SW 1271 (cell line): ENCODE measurements at places on chromosomes 7 and 10.

- no peak for DNase-seq
Observed at GRCh38 chr10:88417387-88418030, 165.6 kb downstream of the RNLS start.

DNA sequence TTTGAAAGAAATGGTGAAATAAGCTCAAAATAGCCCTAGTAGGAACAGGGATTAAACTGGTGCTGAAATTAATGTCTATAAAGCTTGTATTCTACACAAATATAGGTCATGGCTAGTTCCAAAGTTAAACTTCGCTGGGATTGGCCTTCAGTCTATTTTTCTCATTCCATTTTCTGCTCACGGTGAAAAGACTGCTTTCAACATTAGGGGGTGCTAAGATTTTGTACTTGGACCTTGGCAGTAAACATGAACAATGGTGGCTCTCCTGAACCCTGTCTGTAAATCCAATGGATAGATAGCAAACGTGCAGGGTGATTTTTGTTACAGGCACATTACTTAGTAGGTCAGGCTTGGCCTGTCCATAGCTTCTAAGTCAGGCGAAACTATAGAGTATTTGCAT is 36.0 kb upstream of the RSU1 start:
- DNase-seq: no peak

DNA sequence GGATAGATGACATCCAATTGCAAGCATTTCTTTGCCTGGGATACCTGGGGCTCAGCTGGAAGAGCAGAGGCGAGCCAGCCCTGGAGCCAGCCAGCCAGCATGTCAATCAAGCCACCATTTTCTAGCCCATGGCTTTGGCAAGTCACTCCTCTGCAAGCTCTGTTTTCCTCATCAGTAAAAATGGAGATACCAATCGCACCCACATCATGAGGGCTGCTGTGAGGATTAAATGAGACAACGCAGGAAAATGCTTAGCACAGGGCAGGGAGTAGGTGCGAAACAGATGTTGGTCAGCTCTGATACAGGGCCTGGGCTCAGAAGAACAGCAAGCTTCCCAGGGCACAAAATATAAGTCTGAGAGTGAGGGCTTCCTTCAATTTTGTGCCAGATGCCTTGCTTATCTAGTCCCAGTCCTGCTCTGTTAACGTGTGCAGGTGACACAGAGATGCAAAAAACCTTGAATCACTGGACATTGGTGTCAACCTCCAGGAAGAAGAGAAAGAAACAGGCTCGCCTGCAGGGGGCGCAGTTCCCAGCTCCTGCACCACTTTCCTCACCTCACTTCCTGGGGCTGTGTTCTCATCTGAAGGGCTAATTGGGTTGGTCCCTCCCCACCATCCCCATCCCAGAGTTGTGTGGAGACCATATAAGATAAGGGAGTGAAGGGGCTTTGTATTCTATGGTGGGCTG is 72.8 kb upstream of the CACUL1 start:
- no peak for DNase-seq

GRCh38 chr10:48775206-48775517 is 90.5 kb downstream of the WDFY4 start:
- no peak for DNase-seq

- no peak for DNase-seq
Observed at GRCh38 chr7:11473807-11474424, 358.1 kb downstream of the THSD7A start.
